ENCODE measurements at places on chromosomes 12 and 14. TPM values are rescaled to one million over a fixed set of nuclear protein-coding genes. Genes with fewer than 3 reads are reported as not detected.

The OR4E2 gene
- not detected for total RNA-seq

The SRRM4 gene
- not detected for total RNA-seq

The RNASE2 gene
- not detected for total RNA-seq

The TMEM253 gene
- not detected for total RNA-seq

The OTX2 gene
- 0.27 TPM for total RNA-seq

The GNB3 gene
- total RNA-seq = 0.46 TPM

The RPL10L gene
- total RNA-seq = not detected

The POP5 gene
- total RNA-seq = 59.2 TPM

The KRT72 gene
- not detected for total RNA-seq

The GZMB gene
- 1.1 TPM for total RNA-seq

The DPY19L2 gene
- total RNA-seq = 0.24 TPM

The SRGAP1 gene
- total RNA-seq = 0.96 TPM

The HOXC6 gene
- total RNA-seq = 0.38 TPM

The PROX2 gene
- total RNA-seq = 0.33 TPM

The RHEBL1 gene
- 7.9 TPM for total RNA-seq

The SLC39A2 gene
- total RNA-seq = not detected

The ST8SIA1 gene
- total RNA-seq = not detected

The FSCB gene
- total RNA-seq = not detected

The HSPB8 gene
- not detected for total RNA-seq

The UBR7 gene
- 36.6 TPM for total RNA-seq

The KRT6A gene
- total RNA-seq = not detected

The PIANP gene
- total RNA-seq = 0.08 TPM

The ZC2HC1C gene
- total RNA-seq = 1.7 TPM

The TMEM179 gene
- not detected for total RNA-seq

The IRAK3 gene
- 8.5 TPM for total RNA-seq

The DCN gene
- total RNA-seq = 1.5 TPM

The SCNN1A gene
- 0.56 TPM for total RNA-seq

The MSRB3 gene
- total RNA-seq = 1.2 TPM

The GLT1D1 gene
- total RNA-seq = 4.2 TPM

The RAB2B gene
- 18.4 TPM for total RNA-seq

The KRT74 gene
- total RNA-seq = not detected

The LAG3 gene
- total RNA-seq = 5.2 TPM

The SLC8A3 gene
- 0.32 TPM for total RNA-seq

The CCDC184 gene
- total RNA-seq = not detected

The CCNT1 gene
- total RNA-seq = 37.3 TPM

The PTPN21 gene
- total RNA-seq = 0.08 TPM

The NAA30 gene
- 13.9 TPM for total RNA-seq

The MUCL1 gene
- total RNA-seq = not detected

The ANKS1B gene
- total RNA-seq = not detected

The OTOGL gene
- 0.56 TPM for total RNA-seq

The KRT83 gene
- not detected for total RNA-seq

The BCAT1 gene
- total RNA-seq = 187 TPM

The CCDC59 gene
- total RNA-seq = 49.1 TPM

The AGAP2 gene
- total RNA-seq = 17.9 TPM

The SMCO2 gene
- total RNA-seq = 0.27 TPM

The CLSTN3 gene
- 17.1 TPM for total RNA-seq

The IFI27 gene
- 2.0 TPM for total RNA-seq

The E2F7 gene
- total RNA-seq = 26.1 TPM

Measured in GM12878 (cell line).